ENCODE measurements at places on chromosomes 3 and 15.

- no peak for DNase-seq
Measured at GRCh38 chr3:14806641-14807263, 12.0 kb upstream of the FGD5 start.

DNA sequence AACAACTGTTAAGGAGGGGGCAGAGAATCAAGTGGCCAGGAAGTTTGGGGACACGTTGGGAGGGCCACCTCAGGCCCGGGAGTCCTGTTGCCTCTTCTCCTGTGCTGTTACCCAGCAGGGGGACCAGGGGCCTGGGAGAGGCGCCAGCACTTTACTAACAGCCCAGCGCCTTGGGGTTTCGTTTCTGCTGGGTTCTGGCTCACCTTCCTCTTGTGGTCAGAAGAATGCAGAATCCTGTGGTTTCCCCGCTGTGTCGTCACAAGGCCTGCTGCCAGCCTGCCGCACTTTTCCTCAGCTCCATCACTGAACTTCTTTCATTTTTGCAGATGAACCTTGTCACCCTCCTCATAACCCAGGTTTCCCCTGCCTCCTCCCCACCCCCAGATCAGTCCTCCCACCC, 67.7 kb downstream of the SLC30A4 start:
- DNase-seq = peak; percentile 54

- DNase-seq = peak; percentile 86
Measured at GRCh38 chr15:74787251-74788041, 5.6 kb downstream of the CSK start.

GRCh38 chr15:91578511-91578910, 275.0 kb upstream of the SLCO3A1 start:
- DNase-seq = no peak
